ENCODE measurements at places on chromosomes 12 and 14.

GRCh38 chr12:14958361-14959125 is 2.9 kb downstream of the ARHGDIB start:
- DNase-seq, result no peak

DNA sequence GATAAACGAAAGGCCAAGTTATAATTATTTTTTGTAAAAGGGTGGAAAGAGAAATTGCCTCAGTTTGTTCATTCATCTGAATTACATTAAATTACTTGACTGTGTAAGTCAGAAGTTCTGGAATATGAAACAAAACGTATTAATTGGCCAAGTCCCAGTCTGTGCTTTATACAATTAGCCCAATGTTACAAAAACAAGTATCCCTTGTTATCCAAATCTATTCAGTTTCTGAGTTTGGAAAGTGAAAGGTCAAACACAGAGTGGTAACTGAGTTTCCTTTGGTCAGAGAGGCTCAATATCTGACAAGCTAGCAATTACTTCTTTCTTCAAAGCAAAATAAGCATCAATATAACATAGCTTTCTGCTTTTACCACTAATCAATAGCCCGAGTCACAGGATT is 62.6 kb downstream of the SPPL3 start:
- no peak for DNase-seq

DNA sequence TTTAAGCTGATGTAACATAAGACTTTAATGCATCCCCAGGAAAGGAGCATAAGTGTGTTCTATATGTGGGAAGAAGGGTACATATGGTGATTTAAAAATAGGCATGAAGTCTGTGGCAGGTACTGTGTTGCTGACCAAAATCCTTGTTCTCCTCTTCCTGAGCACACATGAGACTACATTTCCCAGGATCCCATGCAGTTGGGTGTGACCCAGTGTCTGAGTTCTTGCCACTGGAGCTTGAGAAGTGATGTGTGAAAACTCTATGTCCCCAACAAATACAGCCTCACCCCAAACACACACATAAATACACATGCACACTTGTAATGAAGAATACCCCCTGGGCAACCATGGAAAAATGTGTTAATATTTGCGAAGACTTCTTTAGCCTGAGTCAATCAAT is 8.5 kb upstream of the SMIM10L1 start:
- DNase-seq, result peak; percentile 6

- peak; percentile 98 for DNase-seq
These were observed 273.6 kb upstream of the PWP1 start for GRCh38 chr12:107411792-107412535.

GRCh38 chr12:44076871-44077270 is 241.0 kb downstream of the TMEM117 start:
- peak; percentile 1 for DNase-seq

DNA sequence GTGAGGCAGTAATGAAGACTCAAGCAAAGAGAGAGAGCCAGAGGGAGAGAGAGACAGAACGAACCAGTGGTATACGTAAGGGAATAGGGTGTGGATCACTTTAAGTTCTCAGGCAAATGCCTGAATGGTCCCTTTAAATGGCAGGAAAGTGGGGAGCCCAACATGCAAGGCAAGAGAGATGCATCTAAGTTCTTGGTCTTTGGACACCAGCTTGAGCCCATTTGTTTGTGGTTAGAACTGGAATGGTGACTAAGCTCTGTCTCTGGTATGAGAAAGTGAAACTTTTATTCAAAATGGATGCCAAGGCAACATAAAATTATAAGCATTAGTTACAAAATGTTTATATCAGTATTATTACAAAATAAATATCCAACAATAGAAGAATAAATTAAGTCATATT is 192.2 kb upstream of the ALG10 start:
- DNase-seq, result peak; percentile 69

- no peak for DNase-seq
These were observed 88.8 kb downstream of the GALNT8 start for GRCh38 chr12:4809013-4809448.

DNA sequence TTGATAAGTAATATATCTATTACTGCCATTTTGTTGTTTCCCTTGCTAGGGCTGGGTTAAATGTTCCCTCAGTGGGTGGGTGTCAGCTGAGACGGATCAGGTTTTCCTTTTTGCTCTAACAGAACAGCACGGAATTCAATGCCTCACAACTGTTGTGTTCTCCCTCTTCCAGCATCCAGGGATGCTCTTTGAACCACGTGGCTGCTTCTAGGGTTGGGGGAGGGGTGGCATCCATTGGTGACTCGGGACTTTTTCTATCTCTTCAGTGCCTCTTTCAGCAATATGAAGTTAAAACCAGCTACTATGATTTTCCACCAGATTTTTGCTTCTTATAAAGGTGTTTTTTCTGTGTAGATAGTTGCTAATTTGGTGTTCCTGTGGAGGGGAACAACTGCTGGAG is 884.9 kb upstream of the FOXG1 start:
- no peak for DNase-seq

DNA sequence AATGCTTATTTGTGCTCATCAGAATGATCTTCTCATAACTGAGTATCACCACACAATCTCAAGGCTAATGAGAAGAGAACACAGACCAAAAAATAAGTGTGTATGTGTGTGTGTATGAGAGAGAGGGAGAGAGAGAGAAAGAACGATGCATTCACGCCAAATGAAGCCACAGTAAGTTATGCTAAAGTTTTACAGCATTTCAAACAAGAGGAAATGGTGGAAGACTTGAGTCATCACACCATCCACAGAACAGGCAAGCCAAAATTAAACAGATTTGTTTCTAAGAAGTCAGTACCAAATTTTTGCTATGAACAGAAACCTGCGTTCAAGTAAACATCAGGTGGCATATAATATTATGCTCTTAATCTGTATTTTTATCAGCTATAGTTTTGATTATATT is 141.2 kb downstream of the MED13L start:
- peak; percentile 79 for DNase-seq

DNA sequence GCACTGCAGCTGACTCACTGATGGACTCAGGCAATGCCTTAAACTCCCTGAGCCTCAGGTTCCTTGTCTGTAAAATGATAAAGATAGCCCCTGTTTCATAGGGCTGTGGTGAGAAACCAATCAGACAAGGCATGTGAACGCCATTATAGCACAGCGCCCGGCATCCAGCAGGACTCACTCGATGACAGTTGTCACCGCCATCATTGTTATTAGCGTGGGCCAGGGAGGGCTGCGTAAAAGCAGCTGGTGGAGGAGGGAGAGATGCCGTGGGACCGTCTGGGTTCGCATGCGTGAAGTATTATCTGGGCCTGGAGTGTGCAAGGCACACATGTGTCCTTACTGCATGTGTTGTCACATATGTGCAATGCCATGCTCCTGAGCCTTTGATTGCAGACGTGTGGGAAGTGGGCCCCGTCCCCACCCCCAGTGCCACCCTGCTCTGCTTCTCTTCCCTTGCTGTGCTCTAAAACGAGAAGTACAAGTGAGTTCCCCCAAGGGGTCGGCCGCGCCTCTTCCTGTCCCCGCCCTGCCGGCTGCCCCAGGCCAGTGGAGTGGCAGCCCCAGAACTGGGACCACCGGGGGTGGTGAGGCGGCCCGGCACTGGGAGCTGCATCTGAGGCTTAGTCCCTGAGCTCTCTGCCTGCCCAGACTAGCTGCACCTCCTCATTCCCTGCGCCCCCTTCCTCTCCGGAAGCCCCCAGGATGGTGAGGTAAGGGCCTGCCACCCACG is at the start of gene PTPN6:
TSS of gene PTPN6 (plus strand) at position 546 of the 730 bp plus-strand sequence. CDS start at position 703, 157 bp downstream.
- no peak for DNase-seq

DNA sequence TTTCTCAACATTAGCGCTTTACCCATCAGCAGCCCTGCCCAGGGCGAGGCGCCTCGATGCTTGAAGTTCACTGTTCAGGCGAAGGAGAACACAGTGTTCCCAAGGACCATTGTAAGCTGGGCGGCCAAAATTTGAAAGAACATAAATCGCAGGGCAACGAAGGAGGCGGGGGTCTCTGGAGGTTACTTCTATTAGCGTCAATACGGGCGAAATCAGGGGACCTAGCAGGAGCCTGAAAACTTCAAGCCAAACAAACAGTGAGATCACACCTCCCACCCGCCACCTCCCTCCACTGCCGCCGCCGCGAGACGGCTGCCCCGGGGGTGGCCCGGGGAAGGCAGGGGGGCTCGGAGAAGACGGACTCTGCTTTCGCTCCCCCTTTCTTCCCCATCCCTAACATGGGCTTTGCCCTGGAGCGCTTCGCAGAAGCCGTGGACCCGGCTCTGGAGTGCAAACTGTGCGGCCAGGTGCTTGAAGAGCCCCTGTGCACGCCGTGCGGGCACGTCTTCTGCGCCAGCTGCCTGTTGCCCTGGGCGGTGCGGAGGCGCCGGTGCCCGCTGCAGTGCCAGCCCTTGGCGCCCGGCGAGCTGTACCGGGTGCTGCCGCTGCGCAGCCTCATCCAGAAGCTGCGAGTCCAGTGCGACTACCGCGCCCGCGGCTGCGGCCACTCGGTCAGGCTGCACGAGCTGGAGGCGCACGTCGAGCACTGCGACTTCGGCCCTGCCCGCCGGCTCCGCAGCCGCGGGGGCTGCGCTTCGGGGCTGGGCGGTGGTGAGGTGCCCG is at the start of gene PDZRN4:
TSS of gene PDZRN4 (plus strand) at position 263 of the 783 bp plus-strand sequence.
- DNase-seq, result no peak

GRCh38 chr12:48110691-48111311 is 4.9 kb upstream of the SENP1 start:
- DNase-seq, result peak; percentile 9

GRCh38 chr12:40691913-40692764 is at the start of gene CNTN1:
CNTN1 (plus strand) TSS chr12:40692439.
- DNase-seq, result no peak

- no peak for DNase-seq
These were observed 33.5 kb upstream of the ARHGAP5 start for GRCh38 chr14:32043624-32044023.

DNA sequence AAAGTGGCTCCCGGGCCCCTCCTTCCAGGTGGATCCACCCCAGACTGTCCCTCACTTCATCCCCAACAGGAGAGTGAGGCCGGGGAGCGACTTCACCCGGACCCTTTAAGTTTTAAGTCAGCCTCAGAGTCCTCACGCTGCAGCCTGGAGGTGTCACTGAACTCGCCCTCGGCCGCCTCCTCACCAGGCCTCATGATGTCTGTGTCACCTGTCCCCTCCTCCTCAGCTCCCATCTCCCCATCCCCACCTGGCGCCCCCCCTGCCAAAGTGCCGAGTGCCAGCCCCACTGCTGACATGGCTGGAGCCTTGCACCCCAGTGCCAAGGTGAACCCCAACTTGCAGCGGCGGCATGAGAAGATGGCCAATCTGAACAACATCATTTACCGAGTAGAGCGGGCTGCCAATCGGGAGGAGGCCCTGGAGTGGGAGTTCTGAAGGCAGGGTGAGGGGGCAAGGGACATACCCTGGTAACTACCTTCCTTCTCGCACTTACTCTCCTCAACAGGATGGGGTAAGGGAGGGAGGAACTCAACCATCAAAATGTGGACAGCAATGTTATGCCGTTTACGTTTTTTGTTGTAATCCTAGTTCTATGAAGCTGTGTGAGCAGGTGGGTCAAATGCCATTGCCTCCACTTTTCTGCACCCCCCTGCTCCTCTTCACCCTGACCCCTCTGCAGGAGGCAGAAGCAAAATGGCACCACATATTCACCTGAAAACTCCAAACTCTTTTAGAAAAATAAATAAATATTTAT is 20.8 kb downstream of the PHETA1 start:
- no peak for DNase-seq

DNA sequence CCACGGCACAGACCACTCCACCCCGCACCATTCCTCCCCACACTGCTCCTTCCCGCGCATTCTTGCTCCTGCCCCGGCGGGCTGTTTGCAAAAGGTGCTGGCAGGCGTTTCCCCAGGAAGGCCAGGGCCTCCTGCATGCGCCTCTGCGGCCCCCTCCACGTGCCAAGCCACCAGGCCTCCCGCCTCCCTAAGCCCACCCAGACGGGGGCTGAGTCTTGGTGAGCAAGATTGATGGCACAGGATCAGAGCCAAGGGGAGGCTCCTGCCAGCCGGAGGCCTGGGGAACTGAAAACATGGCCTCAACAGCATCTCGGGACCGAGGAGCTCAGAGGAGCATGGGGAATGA is 328.3 kb upstream of the DIO3 start:
- DNase-seq, result no peak

- no peak for DNase-seq
These were observed 42.1 kb downstream of the DYRK2 start for GRCh38 chr12:67690656-67691055.

- no peak for DNase-seq
These were observed 194.6 kb downstream of the PAX9 start for GRCh38 chr14:36856095-36856878.

GRCh38 chr14:106044515-106044914 is 518.1 kb downstream of the TMEM121 start:
- no peak for DNase-seq

- no peak for DNase-seq
These were observed 5.9 kb downstream of the GPR84 start for GRCh38 chr12:54358191-54358944.

GRCh38 chr12:19014240-19014639 is 115.3 kb upstream of the PLEKHA5 start:
- no peak for DNase-seq

- no peak for DNase-seq
These were observed 171.9 kb downstream of the CCDC59 start for GRCh38 chr12:82186282-82186681.

DNA sequence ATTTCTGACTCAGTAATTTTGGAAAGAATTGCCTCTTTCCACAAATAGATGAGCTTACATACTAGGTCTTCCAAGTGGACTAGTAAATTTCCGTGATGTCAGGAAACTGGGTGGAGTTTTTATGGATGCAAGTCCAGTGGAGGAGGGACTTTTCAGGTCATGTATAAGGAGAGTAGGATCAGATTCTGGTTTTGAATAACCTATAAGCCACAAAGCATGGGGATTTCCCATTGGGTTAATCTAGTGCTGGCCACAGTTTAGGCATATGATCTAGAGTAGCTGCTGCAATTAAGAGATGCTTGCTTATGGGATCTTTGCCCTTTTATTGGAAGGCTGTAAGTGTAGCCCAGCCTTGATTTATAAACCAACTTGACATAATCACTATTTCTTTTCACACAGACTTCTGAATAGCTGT is 33.8 kb downstream of the STK38L start:
- DNase-seq, result peak; percentile 89

GRCh38 chr12:109720857-109721189 is 7.2 kb downstream of the FAM222A start:
- DNase-seq, result no peak

DNA sequence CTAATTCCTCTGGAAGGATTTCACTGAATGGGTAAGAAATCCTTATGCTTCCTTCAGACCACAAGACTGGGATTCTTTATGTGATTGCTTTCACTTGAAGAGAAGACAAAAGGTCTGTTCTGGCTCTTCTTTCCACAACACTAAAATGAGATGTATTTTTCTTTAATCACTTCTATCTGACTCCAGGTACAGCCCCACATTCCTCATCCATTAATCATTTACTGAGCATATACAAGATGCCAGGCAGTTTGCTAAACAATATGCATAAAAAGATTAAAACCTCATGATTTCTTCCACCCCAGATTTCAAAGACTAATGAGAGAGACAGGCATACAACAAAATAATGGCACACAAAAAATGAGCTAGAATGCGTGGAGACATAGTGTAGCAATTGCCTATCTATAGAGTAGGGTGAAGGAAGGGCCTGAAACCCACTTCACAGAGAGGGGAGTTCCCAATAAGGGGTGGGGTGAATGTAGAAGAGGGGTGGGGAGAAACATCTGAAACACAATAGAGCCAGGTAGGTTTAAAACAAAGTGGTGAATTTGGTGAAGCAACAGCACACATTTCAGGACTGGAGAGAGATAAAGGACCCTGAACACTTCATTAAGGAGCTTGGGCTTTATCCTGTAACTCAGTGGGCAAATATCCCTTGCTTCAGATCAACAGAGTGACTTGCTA is 65.1 kb upstream of the PRB2 start:
- DNase-seq, result no peak

- DNase-seq, result no peak
These were observed 28.7 kb downstream of the CCDC59 start for GRCh38 chr12:82329508-82329907.
